Sigmoid colon (tissue), 7 donors: ENCODE measurements at places on chromosomes 6 and 20. TPM values are rescaled to one million over a fixed set of nuclear protein-coding genes. Genes with fewer than 3 reads are reported as not detected.
A peak's percentile ranks its signal among the peaks of the same experiment; 100 is the strongest.

Gene GRIK2
- 8.9 TPM for total RNA-seq

DNA sequence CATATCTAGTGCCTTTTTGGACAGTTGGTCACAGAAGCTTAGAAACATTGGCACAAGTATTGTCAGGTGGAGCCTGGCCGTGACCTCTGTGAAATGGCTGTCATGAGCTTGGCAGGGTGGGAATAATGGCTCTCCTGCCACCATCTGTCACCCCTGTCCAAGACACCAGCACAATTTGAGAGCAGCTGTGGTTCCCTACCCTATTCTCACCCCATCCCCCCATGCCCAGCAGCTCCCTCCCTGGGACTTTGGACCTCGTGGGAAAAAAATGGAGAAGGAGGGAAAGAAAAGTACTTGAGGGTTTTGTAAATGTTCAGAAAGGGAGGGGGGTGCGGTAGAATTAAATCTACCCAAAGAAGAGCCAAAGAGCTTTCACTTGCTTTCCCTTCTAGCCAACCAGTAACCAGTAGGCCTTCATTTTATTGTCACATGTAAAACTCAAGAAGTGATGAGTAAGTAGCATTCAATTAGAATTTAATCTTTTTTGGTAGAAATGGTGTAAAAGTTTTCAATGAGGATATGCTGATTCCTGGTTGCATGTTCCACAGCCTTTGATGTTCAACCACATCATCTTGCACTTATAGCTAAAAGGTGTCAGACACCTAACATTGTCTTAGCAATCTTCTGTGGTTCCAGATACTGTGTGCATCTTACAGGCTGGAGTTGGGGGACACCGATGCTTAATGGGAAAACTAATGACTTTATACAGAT, 263.5 kb upstream of the TAB2 start:
- no peaks in the 10 kb centered on the region for H3K4me1 ChIP-seq
- H3K4me3 ChIP-seq: no peak overlapping the region
- H3K36me3 ChIP-seq: no peaks in the 10 kb centered on the region

GRCh38 chr20:57725636-57726035, 15.8 kb upstream of the PMEPA1 start:
- DNase-seq: no peak
- H3K36me3 ChIP-seq: no peaks in the 10 kb centered on the region
- H3K4me3 ChIP-seq: no peak overlapping the region
- H3K27me3 ChIP-seq: no peaks in the 10 kb centered on the region
- no peaks in the 10 kb centered on the region for H3K4me1 ChIP-seq
- H3K27ac ChIP-seq: no peak overlapping the region

GRCh38 chr20:58784321-58785074, 66.2 kb downstream of the GNAS-AS1 start:
- H3K4me3 ChIP-seq: no peak overlapping the region
- H3K27me3 ChIP-seq: peaks cover 33% of the 10 kb centered on the region
- H3K27ac ChIP-seq: no peak overlapping the region
- peak; percentile 58 for DNase-seq

- no peak for DNase-seq
- no peaks in the 10 kb centered on the region for H3K27me3 ChIP-seq
- H3K4me3 ChIP-seq: no peak overlapping the region
- H3K36me3 ChIP-seq: no peaks in the 10 kb centered on the region
- peaks cover 7% of the 10 kb centered on the region for H3K4me1 ChIP-seq
- H3K27ac ChIP-seq: no peak overlapping the region
These were observed 113.9 kb downstream of the CRYBG1 start for GRCh38 chr6:106474466-106474865.

GRCh38 chr6:42704937-42705374, 17.4 kb downstream of the PRPH2 start:
- H3K36me3 ChIP-seq: no peaks in the 10 kb centered on the region
- no peak overlapping the region for H3K27ac ChIP-seq
- H3K4me1 ChIP-seq: no peaks in the 10 kb centered on the region
- DNase-seq: no peak
- H3K4me3 ChIP-seq: no peak overlapping the region

- H3K27me3 ChIP-seq: no peaks in the 10 kb centered on the region
- H3K4me3 ChIP-seq: no peak overlapping the region
- H3K4me1 ChIP-seq: no peaks in the 10 kb centered on the region
These were observed 51.2 kb downstream of the TP53INP2 start for GRCh38 chr20:34755367-34755766.
